ENCODE measurements at places on chromosomes 5 and 9.

GRCh38 chr5:74717596-74717995, 32.6 kb downstream of the HEXB start:
- DNase-seq = no peak

DNA sequence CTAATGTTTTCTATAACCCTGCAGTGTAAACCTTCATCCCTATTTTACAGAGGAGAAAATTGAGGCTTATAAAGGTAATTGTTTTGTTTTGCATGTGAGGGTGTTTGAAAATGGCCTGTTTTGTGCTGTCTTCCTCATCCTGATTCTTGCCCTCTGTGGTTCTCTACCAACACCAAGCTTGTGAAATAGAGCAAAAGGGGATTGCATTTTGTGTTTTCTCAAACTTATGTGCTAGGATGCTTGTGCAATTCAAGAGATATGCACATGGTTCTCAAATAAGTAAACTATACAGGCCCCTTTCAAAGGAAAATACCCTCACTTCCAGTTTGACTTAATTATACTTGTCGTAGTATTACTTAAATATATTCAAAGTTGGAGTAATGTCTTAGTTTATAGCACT, 17.2 kb downstream of the PAM start:
- DNase-seq = no peak

DNA sequence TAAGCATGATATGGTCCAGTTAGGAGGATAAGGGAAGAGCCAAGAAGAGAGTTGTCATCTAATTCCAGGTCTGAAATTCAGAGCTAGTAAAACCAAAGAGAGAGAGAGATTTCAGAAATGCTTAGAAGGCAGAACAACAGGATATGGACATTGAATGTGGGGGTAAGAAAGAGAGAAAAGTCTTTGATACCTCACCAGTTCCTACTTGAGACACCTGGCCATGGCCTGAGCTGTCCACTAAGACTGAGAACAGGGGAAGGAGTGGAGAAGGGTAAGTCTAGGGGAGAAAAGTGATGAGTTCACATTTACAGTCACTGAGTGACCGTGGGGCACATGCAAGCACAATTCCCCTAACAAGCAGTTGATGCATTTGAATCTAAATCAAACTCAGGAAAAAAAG, 35.5 kb downstream of the TIMD4 start:
- DNase-seq = no peak

- no peak for DNase-seq
Measured at GRCh38 chr5:53287573-53287972, 178.0 kb upstream of the MOCS2 start.

DNA sequence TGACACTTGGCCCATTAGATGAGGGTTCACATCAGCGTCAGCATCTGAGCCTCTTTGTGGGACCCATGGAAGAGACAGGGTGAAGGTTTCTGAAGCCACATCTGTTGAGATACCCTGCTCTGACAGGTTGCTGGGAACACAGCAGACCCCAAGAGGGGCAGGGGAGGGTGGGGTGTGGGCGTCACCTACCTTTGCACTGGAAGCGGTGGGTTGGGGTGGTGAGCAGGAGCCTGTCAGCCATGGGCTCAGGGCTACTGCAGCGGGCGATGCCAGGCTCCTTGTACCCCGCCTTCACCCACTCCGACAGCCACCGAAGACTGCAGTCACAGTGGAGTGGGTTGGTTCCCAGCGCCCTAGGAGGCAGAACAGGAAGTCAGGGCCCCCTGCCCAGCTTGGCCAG, 131.5 kb upstream of the PANK3 start:
- DNase-seq = no peak

DNA sequence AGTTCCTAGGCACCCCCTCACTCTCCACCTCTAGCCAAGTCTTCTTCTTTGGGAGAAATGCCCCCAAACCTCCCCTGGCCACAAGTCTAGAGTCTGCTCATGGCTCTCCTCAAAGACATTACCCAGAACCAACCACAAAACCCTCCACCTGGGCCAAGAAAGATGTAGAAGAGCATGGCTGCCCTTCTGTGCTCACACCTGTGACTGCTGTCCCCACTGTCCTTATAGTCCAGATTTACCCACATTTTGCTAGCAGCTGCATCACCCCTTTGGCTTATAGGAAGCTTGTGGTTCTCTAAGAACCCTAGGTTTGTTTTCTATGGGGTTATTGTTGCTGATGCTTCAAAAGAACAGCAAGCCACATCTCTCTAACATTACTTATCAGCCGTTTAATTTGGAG, 6.1 kb upstream of the GABBR2 start:
- no peak for DNase-seq

GRCh38 chr5:82225525-82226172, 52.5 kb downstream of the RPS23 start:
- peak; percentile 2 for DNase-seq

GRCh38 chr9:33129886-33130881, 37.0 kb downstream of the B4GALT1 start:
- DNase-seq = no peak

GRCh38 chr5:58717303-58718007, 134.6 kb downstream of the RAB3C start:
- DNase-seq = no peak

- DNase-seq = no peak
Measured at GRCh38 chr5:76766746-76767145, 50.8 kb downstream of the F2R start.

DNA sequence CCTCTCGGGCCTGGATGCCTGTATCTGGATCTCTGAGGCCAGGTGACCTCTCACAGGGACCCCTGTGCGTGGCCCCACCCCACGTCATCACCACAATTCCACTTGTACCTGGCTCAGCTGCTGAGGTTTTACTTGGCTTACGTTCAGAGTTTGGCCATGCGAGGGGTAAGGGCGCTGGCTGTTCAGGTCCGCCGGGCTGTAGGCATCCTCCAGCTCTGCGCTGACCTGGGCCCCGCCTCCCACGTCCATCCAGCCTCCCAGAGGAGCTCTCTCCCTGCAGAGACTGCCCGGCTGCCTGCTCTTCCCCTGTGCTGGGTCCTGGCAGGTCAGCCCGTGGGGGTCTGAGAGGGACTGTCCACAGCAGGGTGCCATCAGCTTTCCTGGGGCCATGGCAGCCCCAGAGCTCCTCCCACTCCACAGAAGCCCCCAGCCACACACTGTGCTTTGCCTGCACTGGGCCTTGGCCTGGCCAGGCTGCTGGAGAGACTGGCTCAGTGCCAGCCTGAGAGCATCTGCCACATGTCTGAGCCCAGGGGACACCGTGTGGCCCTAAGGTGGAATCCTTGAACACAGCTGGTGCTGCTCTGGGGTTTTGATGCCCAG, 43.6 kb downstream of the SLC6A3 start:
- DNase-seq = no peak

- DNase-seq = no peak
Measured at GRCh38 chr9:95729046-95729445, 146.4 kb upstream of the ERCC6L2 start.

- no peak for DNase-seq
Measured at GRCh38 chr9:113636165-113636564, 172.6 kb downstream of the RGS3 start.

DNA sequence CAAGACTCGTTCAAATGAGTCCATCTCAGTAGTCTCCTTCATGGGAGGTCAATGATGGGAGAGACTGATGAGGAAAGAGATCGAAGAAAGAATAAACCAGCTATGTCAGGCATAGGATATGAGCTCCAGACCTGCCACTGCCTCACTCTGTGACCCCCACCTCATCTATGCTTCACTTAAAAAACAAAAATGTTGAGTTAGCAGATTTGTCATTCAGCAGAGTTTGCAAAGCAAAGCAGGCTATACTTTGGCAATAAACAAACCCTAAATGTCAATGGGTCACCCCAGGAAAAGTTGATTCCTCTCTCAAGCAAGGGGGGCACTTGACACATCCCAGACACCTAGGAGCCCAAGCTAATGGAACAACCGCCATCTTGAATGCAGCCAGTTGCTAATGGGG, 117.0 kb downstream of the GABBR2 start:
- DNase-seq = no peak

GRCh38 chr5:143836161-143836725, 24.3 kb downstream of the HMHB1 start:
- DNase-seq = no peak

DNA sequence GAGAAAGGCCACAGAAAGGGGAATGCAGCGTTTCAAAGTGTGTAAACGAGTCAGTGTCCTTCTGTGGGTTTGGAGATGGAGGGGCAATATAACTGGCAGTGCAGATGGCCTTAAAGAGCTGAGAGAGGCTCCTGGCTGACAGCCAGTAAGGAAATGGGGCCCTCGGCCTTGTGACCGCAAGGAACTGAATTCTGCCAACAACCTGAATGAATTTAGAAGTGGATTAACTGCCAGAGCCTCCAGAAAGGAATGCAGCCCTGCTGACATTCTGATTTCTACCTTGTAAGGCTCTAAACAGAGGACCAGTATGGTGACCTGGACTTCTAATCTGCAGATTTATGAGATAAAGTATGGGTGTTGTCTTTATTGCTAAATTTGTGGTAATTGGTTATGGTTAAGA, 17.5 kb upstream of the NREP start:
- no peak for DNase-seq

DNA sequence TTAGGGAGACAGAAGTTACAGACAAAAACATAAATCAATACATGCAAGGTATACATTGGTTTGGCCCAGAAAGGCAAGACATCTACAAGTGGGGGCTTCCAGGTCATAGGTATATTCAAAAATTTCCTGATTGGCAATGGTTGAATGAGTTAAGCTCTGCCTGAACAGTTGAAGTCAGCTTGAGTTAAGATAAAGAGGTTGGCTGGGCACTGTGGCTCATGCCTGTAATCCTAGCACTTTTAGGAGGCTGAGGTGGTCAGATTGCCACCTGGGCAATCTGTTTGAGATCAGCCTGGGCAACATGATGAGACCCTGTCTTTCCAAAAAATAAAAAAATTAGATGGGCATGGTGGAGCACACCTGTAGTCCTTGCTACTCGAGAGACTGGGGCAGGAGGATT, 16.3 kb downstream of the TMC1 start:
- DNase-seq = no peak

DNA sequence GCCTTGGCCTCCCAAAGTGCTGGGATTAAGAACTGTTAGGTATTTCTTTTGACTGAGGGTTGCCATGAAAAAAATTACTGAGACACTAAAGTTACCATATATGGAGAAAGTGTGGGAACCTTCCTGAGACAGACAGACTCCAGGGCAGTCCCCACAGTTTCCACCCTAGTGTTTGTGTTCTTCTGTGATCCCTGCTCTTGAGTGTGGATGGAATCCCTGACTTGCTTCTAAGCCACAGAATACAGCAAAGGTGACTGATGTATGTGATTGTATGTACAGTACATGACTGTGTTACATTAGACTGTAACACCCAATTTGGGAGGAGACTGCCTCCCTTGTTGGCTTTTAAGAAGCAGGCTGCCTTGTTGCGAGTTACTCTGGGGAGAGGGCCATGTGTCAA, 24.7 kb upstream of the ADAM19 start:
- DNase-seq = no peak

GRCh38 chr9:137614631-137615386, 4.0 kb upstream of the EHMT1 start:
- DNase-seq = no peak

DNA sequence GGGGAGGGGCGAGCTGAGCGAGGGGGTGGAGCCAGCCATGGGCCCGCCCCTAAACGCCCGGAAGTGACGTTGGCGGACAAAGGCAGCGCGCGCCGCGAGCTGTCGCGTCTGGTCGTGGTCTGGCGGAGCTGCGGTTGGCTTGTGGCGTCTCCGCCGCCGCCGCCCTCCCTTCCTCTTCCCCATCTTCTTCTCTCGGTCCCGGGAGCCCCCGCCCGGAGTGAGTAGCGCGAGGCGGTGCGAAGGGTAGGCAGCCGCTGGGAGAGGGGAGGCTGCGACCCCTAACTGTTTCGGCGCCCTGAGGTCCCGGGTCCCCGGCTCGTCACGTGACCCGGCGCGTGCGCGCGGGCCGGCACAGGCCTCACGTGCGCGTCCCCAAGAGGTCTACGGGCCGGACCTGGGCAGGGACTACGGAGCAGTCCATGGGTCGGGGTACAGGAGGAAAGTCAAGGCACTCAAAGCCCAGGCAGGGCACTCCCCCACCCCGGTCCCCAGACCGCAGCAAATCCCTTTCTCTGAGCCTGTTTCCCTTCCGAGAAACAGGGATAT, at the start of gene NTMT1:
Gene NTMT1, plus strand, starts transcription at position 85 of the 546 bp plus-strand sequence. CDS start 6,541 bp downstream, outside the sequence.
- peak; percentile 83 for DNase-seq

- DNase-seq = no peak
Measured at GRCh38 chr5:177128551-177128981, 5.0 kb upstream of the NSD1 start.

- DNase-seq = no peak
Measured at GRCh38 chr9:99437145-99437544, 215.1 kb downstream of the SEC61B start.

DNA sequence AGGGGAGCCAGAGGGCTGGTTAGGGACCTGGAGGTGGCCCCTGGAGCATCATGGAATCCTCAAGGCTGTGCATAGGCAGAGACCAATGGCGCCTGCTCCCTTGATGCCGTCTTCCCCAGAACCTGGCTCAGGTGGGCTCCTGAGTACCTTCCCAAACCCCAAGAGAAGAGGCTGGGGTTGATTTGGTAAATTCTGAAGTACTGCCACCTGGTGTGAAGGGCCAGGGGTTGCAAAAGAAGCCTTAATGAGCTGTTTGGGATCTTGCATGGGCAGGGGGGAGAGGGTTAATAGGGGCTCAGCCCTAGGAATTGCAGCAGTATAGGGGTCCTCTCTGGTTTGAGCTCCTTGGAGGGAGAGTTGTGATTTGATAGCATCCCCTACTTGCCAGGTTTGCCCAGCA, 52.1 kb downstream of the CYSTM1 start:
- DNase-seq = no peak

DNA sequence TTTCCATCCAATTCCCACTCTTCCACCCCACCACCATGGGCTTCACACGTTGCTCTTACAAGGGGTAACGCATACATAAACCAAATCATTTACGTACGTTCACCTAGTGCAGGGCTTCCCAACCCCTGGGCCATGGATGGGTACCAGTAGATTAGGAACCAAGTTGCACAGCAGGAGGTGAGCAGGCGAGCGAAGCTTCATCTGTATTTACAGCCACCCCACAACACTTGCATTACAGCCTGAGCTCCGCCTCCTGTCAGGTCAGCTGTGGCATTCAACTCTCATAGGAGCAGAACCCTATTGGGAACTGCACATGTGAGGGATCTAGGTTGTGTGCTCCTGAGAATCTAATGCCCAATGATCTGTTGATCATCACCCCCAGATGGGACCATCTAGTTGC, 82.3 kb downstream of the CEMIP2 start:
- DNase-seq = no peak

- no peak for DNase-seq
Measured at GRCh38 chr5:11247224-11247623, 486.2 kb upstream of the DAP start.

- no peak for DNase-seq
Measured at GRCh38 chr5:81925009-81925408, 46.8 kb upstream of the ATG10 start.

GRCh38 chr9:109369285-109369684, 48.4 kb upstream of the EPB41L4B start:
- DNase-seq = no peak

- DNase-seq = no peak
Measured at GRCh38 chr5:59198365-59198764, 615.5 kb downstream of the RAB3C start.

- DNase-seq = no peak
Measured at GRCh38 chr5:1768283-1769000, 31.2 kb downstream of the MRPL36 start.

All from stimulated activated CD8-positive, alpha-beta memory T cell treated with anti-CD3 and anti-CD28 coated beads, Interleukin-12 subunit alpha, Interleukin-12 subunit beta, amount 100 ng/mL, for 4 hours (primary cell).